Endodermal cell (in vitro differentiated cells): ENCODE measurements at places on chromosomes 4 and X. TPM values are rescaled to one million over a fixed set of nuclear protein-coding genes. Genes with fewer than 3 reads are reported as not detected.

Gene CT45A5
- total RNA-seq = not detected in 2 replicates

Gene SNCA
- 11.2 and 11.3 TPM in 2 replicates for total RNA-seq

GRCh38 chr4:59655996-59656395 lies 1544.1 kb upstream of the ADGRL3 start:
- H3K4me3 ChIP-seq = no peak overlapping the region
- no peaks in the 10 kb centered on the region for H3K4me1 ChIP-seq
- no peaks in the 10 kb centered on the region for H3K27me3 ChIP-seq

Gene ETDB
- not detected in 2 replicates for total RNA-seq

GRCh38 chr4:37928426-37929416 lies 31.5 kb upstream of the PTTG2 start:
- DNase-seq = no peak
- no peaks in the 10 kb centered on the region for H3K27me3 ChIP-seq
- no peaks in the 10 kb centered on the region for H3K4me1 ChIP-seq

- DNase-seq = no peak
- no peak overlapping the region for H3K27ac ChIP-seq
- H3K27me3 ChIP-seq = no peaks in the 10 kb centered on the region
- H3K4me1 ChIP-seq = no peaks in the 10 kb centered on the region
- H3K36me3 ChIP-seq = no peaks in the 10 kb centered on the region
- no peak overlapping the region for H3K4me3 ChIP-seq
Measured at GRCh38 chr4:16642897-16643296, 255.5 kb downstream of the LDB2 start.

Gene C4orf51
- total RNA-seq = 5.0 and 6.8 TPM in 2 replicates

GRCh38 chr4:75434105-75434504 lies 80.1 kb downstream of the RCHY1 start:
- DNase-seq = no peak
- H3K4me3 ChIP-seq = no peak overlapping the region
- H3K4me1 ChIP-seq = no peaks in the 10 kb centered on the region
- H3K27me3 ChIP-seq = no peaks in the 10 kb centered on the region
- H3K27ac ChIP-seq = no peak overlapping the region

Gene PPARGC1A
- 8.9 and 10.7 TPM in 2 replicates for total RNA-seq

Gene OTC
- total RNA-seq = not detected in 3 replicates

- no peak for DNase-seq
- no peak overlapping the region for H3K27ac ChIP-seq
- H3K4me3 ChIP-seq = no peak overlapping the region
- no peaks in the 10 kb centered on the region for H3K4me1 ChIP-seq
- H3K27me3 ChIP-seq = no peaks in the 10 kb centered on the region
Measured at GRCh38 chr4:69882150-69882549, 22.2 kb upstream of the SULT1E1 start.

GRCh38 chr4:6107114-6107791 lies 89.0 kb upstream of the C4orf50 start:
- no peaks in the 10 kb centered on the region for H3K27me3 ChIP-seq
- no peak overlapping the region for H3K27ac ChIP-seq
- DNase-seq = peak; percentile 23
- H3K4me1 ChIP-seq = no peaks in the 10 kb centered on the region
- H3K4me3 ChIP-seq = no peak overlapping the region

Gene PAGE5
- not detected in 3 replicates for total RNA-seq

DNA sequence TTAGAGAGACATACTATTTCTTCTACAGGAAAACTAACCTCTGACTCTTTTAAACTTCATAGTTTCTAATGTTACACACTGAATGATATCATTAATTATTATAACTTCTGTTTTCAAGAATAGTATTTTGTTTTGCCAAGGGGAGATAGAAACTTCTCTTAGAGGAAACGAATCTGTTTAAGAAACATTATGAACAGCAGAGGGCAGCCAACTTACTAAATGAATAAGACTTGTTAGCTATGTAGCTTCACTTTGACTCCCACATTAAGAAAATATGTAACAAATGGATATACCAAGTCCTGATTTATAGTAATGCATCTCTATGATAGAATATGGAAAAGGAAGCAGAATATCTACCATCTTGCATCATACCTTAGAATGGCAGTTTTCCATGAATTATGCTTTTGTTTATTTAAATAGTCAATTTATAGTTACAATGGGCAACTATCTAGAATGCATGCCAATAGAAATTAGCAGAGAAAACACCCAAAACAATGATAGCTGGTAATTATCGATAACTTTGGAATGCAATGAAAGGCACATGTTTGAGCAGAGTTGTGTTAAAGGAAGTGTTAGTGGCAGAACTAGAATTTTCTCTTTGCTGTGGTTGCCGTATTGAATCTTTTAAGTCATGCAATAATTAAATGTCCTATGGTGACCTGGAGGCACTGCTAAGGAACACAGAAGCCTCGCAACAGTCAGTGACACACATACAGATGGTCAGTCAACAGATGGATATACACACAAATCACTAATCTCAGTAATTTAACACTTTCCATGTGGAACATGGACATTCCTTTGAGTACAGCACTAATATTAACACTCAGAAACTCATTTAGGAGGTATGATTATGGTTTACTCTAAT lies 105.7 kb upstream of the PDLIM3 start:
- DNase-seq = no peak
- no peaks in the 10 kb centered on the region for H3K4me1 ChIP-seq
- H3K36me3 ChIP-seq = no peaks in the 10 kb centered on the region
- no peak overlapping the region for H3K27ac ChIP-seq

- DNase-seq = no peak
- no peak overlapping the region for H3K27ac ChIP-seq
- no peak overlapping the region for H3K4me3 ChIP-seq
- no peaks in the 10 kb centered on the region for H3K36me3 ChIP-seq
Measured at GRCh38 chr4:99655308-99656081, 2.1 kb downstream of the C4orf54 start.

DNA sequence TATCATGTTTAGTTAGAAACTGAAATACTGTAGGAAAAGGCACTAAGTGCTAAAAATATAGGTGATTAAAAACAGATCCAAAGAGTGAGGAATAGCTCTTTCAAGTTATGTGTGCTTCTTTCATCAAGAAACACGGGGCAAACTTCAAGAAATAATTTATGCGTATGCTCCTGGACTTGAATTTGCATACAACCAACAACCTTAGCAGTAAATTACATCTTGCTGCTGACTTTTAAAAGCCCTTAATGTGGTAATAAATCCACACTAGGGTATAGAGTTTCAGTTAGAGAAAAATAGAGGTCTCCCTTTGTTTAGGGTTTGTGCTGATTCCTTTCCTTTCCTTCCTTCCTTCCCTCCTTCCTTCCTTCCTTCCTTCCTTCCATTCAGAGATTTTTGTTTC lies 94.5 kb upstream of the GC start:
- no peak for DNase-seq
- H3K27me3 ChIP-seq = no peaks in the 10 kb centered on the region
- no peak overlapping the region for H3K4me3 ChIP-seq
- no peak overlapping the region for H3K27ac ChIP-seq

GRCh38 chrX:75648803-75649588 lies 126.2 kb upstream of the ZDHHC15 start:
- no peak overlapping the region for H3K27ac ChIP-seq
- H3K4me3 ChIP-seq = no peak overlapping the region
- H3K27me3 ChIP-seq = no peaks in the 10 kb centered on the region
- no peaks in the 10 kb centered on the region for H3K4me1 ChIP-seq

- no peaks in the 10 kb centered on the region for H3K4me1 ChIP-seq
- no peak within 1 kb of the TSS for H3K4me3 ChIP-seq
- no peaks in the 10 kb centered on the region for H3K36me3 ChIP-seq
Measured at GRCh38 chr4:70471897-70472296, at the start of gene MUC7. Gene MUC7 (plus strand): TSS chr4:70472197. CDS start chr4:70474022, 1,825 bp downstream.

Gene TMEM271
- total RNA-seq = not detected in 2 replicates

DNA sequence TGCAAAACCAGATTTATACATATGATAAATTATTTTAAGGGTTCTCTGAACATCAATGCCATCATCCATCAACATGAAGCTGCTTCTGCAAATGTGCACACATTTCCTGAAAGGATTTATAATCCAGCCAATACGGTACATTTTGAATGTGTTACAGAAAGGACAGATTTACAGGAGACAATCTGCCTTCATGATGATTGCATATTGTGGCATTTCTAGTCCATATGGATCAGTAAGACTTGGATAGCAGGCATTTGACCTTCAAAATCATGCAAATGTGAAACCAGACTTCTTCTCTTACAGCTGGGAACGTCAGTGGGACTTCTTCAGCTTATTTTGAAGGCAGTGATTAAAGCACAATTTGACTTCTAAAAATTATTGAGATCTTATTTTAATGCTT lies 217.3 kb upstream of the GK2 start:
- peaks cover 3% of the 10 kb centered on the region for H3K4me1 ChIP-seq
- H3K27me3 ChIP-seq = no peaks in the 10 kb centered on the region
